ENCODE measurements at places on chromosomes 1 and 21.

GRCh38 chr1:199931666-199932377, 95.7 kb upstream of the NR5A2 start:
- no peak for DNase-seq

GRCh38 chr1:153957744-153958110, 685 bp downstream of the CRTC2 start:
- no peak for DNase-seq

GRCh38 chr21:44836666-44837471, 19.0 kb upstream of the SUMO3 start:
- DNase-seq = peak; percentile 20

- no peak for DNase-seq
Measured at GRCh38 chr1:195336812-195337211, 1271.4 kb downstream of the KCNT2 start.

DNA sequence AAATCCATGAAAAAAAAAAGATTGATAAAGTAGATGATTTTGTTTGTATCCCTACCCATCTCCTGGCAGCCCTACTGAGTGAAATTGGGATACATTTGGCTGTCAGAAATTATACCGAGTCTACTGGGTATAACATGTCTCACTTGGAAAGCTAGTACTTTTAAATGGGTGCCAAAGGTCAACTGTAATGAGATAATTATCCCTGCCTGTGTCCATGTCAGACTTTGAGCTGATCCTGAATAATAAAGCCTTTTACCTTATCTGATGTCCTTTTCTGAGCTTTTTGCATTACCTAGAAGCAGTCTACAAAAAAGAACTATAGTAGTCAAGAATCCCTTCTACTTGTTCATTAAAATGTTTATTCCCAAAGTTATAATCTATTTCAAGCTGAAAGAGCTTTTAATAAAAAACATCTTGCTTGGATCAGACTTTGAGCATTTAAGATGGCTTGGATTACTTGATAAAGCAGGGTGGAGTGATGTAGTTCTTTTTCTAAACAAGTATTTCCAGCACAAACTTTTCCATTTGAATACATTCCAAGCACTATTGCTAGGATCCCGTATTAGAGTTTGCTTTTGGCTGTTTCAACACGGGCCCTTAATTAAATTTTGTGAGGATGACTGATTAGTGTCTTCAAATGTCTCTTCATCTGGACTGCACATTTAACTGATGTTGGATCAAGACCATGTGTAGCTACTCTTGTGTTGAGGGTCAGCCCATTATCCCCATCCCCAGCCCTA, 69.2 kb downstream of the DTL start:
- no peak for DNase-seq

DNA sequence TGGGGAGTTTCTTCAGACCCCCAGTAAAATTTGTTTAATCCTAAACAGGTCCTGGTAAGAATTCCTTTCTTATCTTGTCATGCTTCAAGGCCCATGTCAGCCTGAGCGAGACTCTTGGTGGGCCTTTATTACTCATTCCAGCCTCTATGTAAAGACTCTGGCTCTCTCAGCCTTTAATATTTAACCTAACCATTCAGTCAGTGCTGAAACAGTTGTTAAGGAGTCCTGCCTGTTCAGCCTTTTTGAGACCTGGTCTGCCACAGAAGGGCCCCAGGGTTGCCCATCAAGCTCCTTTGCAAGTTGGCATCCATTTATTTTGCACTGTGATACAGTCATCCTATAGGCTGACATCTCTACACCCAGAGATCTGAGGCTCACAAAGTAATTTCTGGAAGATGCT, 107.7 kb upstream of the VANGL1 start:
- no peak for DNase-seq

GRCh38 chr1:197027359-197027758, 39.7 kb downstream of the F13B start:
- no peak for DNase-seq

DNA sequence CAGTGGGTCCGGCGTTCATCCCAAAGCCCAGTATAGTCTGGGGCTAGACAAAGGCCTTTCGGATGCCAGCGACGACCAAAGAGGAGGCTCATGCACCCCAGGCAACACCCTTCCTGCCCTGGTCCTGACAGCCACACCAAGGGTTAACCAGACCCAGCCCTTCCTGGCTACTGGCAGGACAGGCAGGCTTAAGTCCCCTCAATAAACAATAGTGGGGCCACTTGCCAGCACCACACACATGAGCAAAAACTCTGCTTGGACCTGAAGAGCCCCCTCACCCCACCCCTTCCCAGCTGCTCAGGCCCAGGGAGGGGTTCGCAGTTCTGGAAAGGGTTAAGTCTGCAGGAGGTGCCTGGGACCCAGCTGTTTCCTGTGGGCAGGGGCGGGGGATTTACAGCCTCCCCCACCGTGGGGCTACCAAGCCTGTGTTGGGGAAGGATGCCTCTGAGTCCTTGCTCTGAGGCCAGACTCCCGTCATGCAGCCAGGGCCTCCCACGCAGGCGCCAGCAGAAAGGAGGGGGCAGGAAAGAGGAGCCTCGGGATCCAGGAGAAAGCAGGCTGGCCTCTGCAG, 18.2 kb downstream of the PHLDA3 start:
- DNase-seq = peak; percentile 94

DNA sequence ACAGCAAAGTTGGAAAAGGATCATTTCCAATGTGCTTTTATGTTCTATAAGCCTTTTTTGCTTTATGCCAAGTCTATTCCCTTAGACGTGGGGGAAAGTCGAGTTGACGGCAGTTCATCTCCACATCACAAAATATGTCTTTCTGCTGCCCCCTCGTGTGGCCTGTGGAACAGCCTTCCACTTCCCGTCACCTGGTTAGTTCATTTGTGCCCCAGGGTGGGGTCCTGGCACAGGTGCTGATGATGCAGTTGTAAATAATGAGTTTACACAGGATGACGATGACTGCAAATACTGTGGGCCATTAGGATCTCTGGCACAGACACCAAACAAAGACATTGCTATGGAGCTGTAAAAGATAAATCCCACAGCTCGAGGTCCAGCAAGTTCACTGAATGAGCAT, 10.0 kb upstream of the OTUD3 start:
- no peak for DNase-seq

Data from COLO829 (cell line).